ENCODE measurements at places on chromosomes 11 and 22. TPM values are rescaled to one million over a fixed set of nuclear protein-coding genes. Genes with fewer than 3 reads are reported as not detected.

The MS4A3 gene
- polyA plus RNA-seq: not detected

The SAA2 gene
- polyA plus RNA-seq: 0.49 TPM

The KCNQ1OT1 gene
- 1.4 TPM for polyA plus RNA-seq

The CSRP3 gene
- 0.26 TPM for polyA plus RNA-seq

The JHY gene
- 1.1 TPM for polyA plus RNA-seq

The RIBC2 gene
- 0.54 TPM for polyA plus RNA-seq

The TREH gene
- polyA plus RNA-seq: 3.8 TPM

The NRXN2 gene
- 2.8 TPM for polyA plus RNA-seq

The PACSIN3 gene
- 31.3 TPM for polyA plus RNA-seq

The MS4A7 gene
- 2.2 TPM for polyA plus RNA-seq

The APOA4 gene
- 0.33 TPM for polyA plus RNA-seq

The ANO5 gene
- polyA plus RNA-seq: 3.3 TPM

The GAB4 gene
- not detected for polyA plus RNA-seq

The PIK3IP1 gene
- 5.9 TPM for polyA plus RNA-seq

The PYGM gene
- polyA plus RNA-seq: 1.2 TPM

The KRTAP5-10 gene
- 0.31 TPM for polyA plus RNA-seq

The PTPRJ gene
- 8.9 TPM for polyA plus RNA-seq

All from pancreas (tissue), 10 donors.